NB4 (cell line): ENCODE measurements at places on chromosomes 11 and 22.

GRCh38 chr22:20141186-20142077 is 9.4 kb downstream of the CCDC188 start:
- no peak for DNase-seq

- DNase-seq: peak; percentile 2
Observed at GRCh38 chr11:20672575-20672974, 3.2 kb downstream of the NELL1 start.

- peak; percentile 8 for DNase-seq
Observed at GRCh38 chr11:128098781-128099180, 488.6 kb downstream of the ETS1 start.

DNA sequence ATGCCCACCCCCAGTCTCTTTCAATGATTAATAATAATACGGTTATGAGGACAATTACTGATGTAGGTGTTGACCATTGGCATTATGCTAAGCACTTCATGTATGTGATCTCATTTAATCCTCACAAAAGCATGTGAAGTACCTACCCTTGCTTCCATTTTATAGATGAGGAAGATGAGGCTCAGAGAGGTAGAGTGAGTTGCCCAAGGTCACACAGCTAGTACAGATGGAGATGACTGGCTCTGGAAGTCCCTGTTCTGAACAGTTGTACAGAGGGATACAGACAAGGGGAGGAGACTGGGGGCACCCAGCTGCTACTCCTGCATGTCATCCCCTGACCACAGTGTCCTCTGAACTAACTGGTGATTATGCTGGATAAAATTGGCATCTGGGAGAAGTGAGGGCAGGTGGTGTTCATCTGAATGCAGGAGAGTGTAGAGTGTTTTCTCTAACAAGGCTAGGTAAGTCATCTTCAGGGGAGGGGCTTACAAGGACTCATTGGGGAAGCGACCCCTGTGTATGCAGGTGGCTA is 43.2 kb downstream of the KIAA1671 start:
- DNase-seq: no peak

GRCh38 chr11:69696749-69697468 is 6.9 kb downstream of the FGF19 start:
- DNase-seq: no peak

GRCh38 chr22:31768422-31769059 is 14.7 kb downstream of the DEPDC5 start:
- no peak for DNase-seq

DNA sequence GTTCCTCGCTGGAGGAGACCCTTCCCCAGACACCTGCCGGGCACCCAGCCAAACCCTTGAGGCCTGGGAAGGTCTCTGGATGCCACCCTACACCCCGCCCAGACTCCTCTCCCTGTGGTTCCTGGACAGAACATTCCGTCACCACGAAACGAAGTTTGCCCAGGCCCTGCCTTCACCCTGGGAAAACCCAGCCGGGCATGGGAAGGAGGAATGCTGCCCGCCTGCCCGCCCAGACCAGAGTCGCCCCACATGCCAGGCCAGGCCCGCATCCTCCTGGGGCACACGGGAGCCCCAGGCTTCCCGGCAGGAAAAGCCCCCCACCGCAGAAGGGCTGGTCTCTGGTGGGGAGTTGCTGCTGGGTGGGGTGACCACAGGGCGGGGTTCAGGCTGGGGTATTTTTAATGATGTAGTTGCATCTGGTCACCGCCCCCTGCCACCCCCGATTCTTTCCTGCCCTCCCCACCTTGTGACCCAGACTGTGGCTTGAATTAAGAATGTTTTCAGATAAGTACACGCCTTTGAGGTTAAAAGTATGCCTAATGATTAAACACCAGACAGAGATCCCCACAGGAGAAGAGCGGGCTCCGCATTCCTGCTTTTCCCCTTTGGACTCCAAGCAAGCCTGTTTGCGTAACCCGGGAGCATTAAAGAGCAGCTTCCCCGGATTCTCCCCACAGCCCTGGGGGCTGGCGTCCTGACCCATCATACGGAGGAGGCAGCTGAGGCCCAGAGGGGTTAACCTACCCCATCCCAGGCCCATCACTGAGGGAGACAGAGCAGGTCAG is 44.6 kb upstream of the PPARA start:
- no peak for DNase-seq

GRCh38 chr22:37982938-37983859 is 1.2 kb downstream of the SOX10 start:
- DNase-seq: no peak

GRCh38 chr22:50730013-50730891 is 7.8 kb upstream of the ACR start:
- no peak for DNase-seq

DNA sequence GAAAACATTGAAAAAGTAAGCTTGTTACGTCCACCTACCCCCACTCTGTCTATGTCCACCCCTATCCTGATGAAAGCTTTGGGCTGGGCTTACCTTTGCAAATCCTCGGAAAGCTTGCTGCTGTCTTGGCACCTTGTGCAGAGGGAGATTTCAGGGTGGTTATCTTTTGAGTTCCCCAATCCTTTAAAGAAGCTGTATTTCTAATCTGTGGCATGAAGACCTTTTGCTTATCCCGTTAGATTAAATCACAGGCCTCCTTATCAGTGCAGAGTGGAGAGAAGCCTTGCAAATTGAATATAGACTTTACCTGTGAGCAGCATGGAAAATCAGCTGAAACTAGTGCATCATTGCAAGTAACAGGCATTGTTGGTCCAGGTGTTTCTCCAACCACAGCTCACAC is 580.6 kb upstream of the ANO5 start:
- DNase-seq: no peak

DNA sequence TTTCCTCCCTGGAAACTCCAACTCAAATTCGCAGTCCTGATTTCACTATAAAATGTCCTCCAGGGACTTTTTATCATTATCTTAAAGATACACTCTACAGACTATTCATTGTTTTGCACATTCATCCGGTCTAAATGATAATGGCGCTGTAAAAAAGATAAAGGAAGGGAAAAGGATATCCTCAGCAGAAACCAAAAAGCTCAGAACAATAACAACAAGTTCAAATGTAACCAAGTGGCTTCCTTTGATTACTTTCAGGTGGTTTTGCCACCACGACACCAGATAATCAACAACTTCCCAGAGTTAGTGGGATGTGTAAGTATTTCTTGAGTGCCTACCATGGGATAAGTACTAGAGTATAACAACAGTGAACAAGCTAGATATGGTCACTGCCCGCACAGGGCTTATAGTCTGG is 26.3 kb downstream of the PRCP start:
- DNase-seq: no peak

DNA sequence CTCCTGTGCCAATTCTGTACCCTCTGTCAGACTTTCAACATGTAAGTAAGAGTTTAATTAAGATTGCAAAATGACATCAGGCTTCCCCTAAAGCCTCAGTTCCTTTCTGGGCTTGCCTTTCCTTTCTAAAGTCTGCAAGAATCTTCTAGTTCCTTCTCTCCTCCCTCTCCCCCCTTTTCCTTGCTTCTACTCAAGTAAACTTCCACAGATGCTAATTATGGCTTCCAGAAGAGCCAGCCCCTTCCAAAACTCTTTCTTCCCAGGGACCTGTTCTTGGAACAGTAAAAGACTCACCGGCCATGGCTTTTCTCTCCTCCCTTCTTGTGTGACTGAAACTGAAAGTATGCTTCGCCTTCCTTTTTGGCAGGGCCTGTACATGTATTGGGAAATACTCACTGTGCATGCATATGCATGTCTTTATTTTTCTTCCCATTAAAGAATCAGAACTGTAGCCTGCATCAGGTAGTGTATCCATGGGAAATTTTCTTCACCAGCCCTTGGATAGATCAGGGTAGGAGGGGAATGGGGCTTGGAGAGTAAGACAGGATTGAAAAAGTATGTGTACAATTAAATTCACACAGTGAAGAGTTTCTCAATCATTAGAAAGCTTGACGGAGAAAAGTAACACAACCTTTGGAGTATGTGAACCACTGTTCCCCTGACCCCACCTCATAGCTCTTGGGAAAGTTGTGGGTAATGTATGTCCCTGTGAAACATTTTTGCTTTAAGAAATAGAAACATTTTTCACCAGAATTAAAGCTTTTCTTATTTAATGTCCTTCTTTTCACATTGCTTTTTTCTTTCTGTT is at the start of gene CASP1:
Gene CASP1, minus strand, starts transcription at position 332 of the 808 bp plus-strand sequence. Its CDS starts 31 bp downstream, at position 301.
- peak; percentile 83 for DNase-seq

DNA sequence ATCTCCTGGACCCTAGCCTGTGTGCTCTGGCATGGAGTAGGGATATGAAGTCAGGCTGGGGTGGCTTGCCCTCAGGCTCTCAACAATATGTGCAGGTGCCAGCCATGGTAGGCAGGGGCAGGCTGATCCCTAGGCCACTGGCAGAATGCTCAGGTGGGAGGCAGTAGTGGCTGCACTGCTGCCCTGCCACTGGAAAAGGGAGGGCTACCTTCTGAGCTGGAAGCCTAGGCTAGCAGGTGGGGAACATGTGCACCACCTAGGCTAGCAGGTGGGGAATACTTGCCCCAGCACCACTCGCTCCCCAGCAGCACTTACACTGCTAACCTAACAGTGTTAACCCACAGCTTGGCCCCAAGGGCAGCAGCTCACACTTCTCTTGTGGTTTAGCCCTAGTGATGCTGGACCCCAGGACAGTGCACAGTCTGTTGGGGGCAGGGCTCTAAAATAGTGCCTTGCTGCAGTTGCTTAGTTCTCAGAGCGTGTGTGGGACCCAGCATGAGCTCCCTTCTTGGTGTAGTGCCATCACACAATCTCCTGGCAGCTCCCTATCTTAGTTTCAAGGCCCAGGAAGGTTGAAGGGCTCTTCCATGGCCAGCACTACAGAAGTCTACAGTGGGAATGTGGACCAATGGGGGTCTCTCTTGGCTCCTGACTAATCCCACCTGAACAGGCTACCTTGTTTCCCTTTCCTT is 130.8 kb downstream of the FCHSD2 start:
- no peak for DNase-seq

DNA sequence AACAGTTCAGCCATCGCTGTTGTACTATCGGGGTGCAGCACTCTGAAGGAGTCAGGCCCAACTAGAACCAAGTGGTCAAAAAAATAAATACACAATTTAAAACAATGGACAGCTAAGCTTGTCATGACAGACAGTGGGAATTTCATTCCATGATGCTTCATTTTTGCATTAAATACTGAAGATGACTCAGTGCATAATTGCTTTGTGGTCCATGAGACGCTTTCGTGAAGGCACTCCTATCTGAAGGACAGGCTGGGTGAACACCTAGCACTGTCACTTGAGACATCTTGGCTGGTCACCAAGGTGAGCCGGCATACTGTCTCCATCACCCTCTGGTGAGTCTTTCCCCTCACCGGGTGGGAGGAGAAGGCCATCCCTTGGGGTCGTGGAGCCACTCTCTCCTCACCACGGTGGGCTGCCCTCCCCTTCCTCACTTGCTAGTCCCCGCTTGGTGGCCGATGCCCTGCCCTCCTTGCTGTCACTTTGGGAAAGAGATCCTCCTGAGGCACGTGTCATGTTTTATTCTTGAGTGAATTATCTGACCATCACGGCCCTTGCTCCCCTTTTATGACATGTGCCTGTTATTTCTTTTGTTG is 4.9 kb upstream of the TESMIN start:
- DNase-seq: no peak

DNA sequence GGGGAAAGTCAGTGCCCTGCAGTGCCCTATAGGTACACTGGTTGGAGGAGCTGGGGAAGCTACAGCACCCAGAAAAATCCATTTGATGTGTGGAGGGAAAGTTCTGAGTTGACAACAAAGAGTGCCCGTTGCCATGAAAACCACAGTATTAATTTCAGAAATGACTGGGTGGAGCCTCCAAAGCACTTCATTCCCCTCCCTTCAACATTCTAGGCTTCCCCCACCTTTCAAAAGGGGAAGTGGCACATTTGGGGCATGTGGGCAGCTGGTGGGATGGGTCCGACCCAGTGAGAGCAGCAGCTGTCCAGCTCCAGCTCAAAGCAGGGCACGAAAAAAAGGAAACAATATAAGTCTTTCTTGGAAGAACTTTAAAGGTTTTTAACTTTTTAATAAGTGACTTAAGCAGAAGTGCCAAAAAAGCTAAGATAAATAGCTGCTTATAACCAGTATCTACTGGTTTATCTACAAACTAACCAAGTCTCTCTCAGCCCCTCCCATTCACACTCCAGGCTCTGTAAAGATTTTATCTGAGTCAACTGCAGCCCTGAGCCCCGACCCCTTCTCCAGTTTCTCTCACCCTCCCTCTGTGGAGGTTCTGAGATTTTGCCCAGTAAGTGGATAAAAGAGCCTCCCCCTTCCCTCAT is 9.0 kb upstream of the AHNAK start:
- DNase-seq: peak; percentile 94

GRCh38 chr22:44424867-44425693 is 73.0 kb downstream of the RTL6 start:
- no peak for DNase-seq

GRCh38 chr11:71336996-71337754 is 84.8 kb upstream of the SHANK2 start:
- no peak for DNase-seq

- DNase-seq: no peak
Observed at GRCh38 chr11:23604966-23605365, 744.7 kb upstream of the CCDC179 start.
